Uterus (tissue), 4 donors: ENCODE measurements at places on chromosomes 2 and 18. TPM values are rescaled to one million over a fixed set of nuclear protein-coding genes. Genes with fewer than 3 reads are reported as not detected.

Gene OTX1
- not detected for total RNA-seq

GRCh38 chr2:102261467-102262135 is 49.8 kb upstream of the IL1RL1 start:
- no peak for DNase-seq
- H3K27me3 ChIP-seq, result no peaks in the 10 kb centered on the region
- no peak overlapping the region for H3K27ac ChIP-seq
- H3K4me1 ChIP-seq, result no peaks in the 10 kb centered on the region
- no peaks in the 10 kb centered on the region for H3K36me3 ChIP-seq

- H3K36me3 ChIP-seq, result no peaks in the 10 kb centered on the region
- H3K4me3 ChIP-seq, result no peak overlapping the region
- no peaks in the 10 kb centered on the region for H3K27me3 ChIP-seq
- peaks cover 13% of the 10 kb centered on the region for H3K4me1 ChIP-seq
- H3K27ac ChIP-seq, result peak overlapping the region; percentile 78
- DNase-seq, result no peak
Measured at GRCh38 chr18:77208964-77209363, 40.7 kb upstream of the GALR1 start.

Gene C18orf54
- total RNA-seq, result 4.8 TPM

GRCh38 chr18:79945118-79946042 is 6.1 kb downstream of the SLC66A2 start:
- H3K4me1 ChIP-seq, result peaks cover 8% of the 10 kb centered on the region
- no peak for DNase-seq
- H3K27me3 ChIP-seq, result no peaks in the 10 kb centered on the region
- no peaks in the 10 kb centered on the region for H3K36me3 ChIP-seq
- H3K4me3 ChIP-seq, result no peak overlapping the region

Gene IL36G
- not detected for total RNA-seq

GRCh38 chr2:79129260-79129659 is 9.0 kb downstream of the REG1A start:
- no peak overlapping the region for H3K4me3 ChIP-seq
- no peaks in the 10 kb centered on the region for H3K36me3 ChIP-seq
- no peak for DNase-seq
- H3K27me3 ChIP-seq, result no peaks in the 10 kb centered on the region
- H3K27ac ChIP-seq, result no peak overlapping the region

GRCh38 chr2:73255907-73256617 is 22.0 kb downstream of the CCT7 start:
- H3K4me3 ChIP-seq, result no peak overlapping the region
- no peak overlapping the region for H3K27ac ChIP-seq
- no peaks in the 10 kb centered on the region for H3K36me3 ChIP-seq

DNA sequence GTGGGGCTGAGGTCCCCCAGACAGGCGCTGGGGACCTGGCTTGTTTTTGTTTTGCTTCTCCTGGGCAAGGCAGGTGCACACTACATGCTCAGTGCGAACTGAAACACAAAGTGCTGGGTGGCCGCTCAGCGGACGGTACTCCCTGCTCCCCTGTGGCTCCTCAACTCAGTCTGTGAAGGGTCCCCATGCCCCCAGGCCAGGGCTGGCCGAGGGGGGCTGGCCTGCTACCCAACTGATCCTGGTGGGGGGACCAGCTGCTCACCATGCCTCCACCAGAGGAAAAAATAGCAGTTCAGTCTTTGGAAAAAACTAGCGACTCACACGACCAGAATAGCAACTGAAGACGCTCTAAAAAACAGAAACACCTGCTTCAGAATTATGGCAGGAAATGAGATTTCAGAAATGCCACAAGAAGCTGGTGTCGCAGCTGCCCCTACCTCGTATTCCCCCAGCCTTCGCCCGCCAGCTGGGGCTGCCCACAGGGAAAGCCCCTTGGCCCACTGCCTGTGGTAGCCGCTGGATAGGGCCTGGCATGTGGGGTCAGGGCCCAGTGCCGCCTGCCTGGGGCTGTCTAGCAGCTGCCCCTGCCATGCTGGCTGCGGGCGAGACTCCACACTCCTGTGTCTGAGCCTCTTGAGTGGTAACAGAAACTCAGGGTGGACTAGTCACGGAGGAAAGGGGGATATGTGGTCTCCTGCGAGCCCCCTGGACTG is 43.7 kb downstream of the MEX3C start:
- no peak for DNase-seq
- H3K27ac ChIP-seq, result no peak overlapping the region
- H3K27me3 ChIP-seq, result no peaks in the 10 kb centered on the region
- no peaks in the 10 kb centered on the region for H3K4me1 ChIP-seq
- no peak overlapping the region for H3K4me3 ChIP-seq

GRCh38 chr18:32401621-32402020 is 69.1 kb downstream of the GAREM1 start:
- H3K36me3 ChIP-seq, result no peaks in the 10 kb centered on the region
- no peak overlapping the region for H3K4me3 ChIP-seq
- no peak overlapping the region for H3K27ac ChIP-seq
- H3K27me3 ChIP-seq, result no peaks in the 10 kb centered on the region
- no peak for DNase-seq

Gene PRADC1
- total RNA-seq, result 8.2 TPM

GRCh38 chr2:158138255-158138654 is 36.6 kb downstream of the UPP2 start:
- H3K27me3 ChIP-seq, result no peaks in the 10 kb centered on the region
- H3K36me3 ChIP-seq, result no peaks in the 10 kb centered on the region
- H3K27ac ChIP-seq, result no peak overlapping the region
- H3K4me3 ChIP-seq, result no peak overlapping the region
- H3K4me1 ChIP-seq, result no peaks in the 10 kb centered on the region

DNA sequence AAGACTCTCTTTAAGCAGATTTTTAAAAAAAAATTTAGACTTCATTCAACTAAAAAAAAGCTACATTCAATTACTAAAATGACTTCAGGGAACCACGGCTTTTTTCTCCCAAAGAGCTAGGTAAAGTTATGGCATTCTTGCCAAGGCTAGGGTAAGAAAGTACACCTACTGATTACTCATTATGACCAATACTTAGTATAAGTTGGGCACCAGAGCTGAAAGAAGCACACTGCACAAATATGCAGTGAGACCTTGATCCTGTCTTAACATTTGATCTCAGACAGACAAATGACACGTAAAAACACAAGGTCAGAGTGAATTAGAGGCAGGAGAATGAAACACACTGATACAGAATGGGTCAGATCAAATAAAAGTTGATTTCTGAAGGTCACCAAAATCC is 88.7 kb downstream of the THADA start:
- no peaks in the 10 kb centered on the region for H3K4me1 ChIP-seq
- no peak overlapping the region for H3K4me3 ChIP-seq
- no peak overlapping the region for H3K27ac ChIP-seq
- DNase-seq, result no peak
- no peaks in the 10 kb centered on the region for H3K36me3 ChIP-seq

DNA sequence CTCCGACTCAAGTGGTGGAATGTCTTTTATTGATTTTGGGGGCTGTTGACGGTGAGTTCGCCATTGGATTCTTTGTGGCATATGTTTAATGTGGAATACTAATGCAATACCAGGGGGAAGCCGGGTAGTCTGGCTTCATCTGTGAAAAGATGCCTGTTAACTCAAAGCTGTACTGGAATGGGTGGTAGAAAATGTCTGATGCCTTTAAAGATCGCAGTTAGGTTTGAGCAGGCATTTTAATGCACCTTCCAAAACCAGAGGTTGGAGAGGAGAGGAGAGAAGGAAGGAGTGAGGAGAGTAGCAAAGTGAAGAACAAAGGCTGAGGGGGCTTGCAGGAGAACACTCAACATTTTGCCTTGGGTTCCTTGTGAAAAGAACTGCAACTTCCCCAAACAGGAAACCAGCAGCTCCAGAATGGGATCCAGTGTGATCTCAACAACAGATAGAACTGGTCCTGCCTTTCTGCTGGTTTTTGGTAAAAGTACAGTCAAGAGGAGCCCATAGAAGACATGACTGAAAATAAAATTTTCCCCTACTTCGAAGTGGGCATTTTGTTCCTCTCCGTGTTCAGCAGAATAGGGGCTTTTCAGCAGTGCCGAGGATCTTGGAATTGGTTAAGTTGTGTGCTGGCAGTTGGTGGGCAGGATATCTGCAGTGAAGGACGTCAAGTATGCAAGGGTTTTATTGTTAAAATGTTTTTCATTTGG is 1.5 kb downstream of the ZNF532 start:
- no peak overlapping the region for H3K4me3 ChIP-seq
- H3K27ac ChIP-seq, result peak overlapping the region; percentile 95
- no peaks in the 10 kb centered on the region for H3K36me3 ChIP-seq
- no peak for DNase-seq
- no peaks in the 10 kb centered on the region for H3K27me3 ChIP-seq

Gene KIF1A
- 12.9 TPM for total RNA-seq

DNA sequence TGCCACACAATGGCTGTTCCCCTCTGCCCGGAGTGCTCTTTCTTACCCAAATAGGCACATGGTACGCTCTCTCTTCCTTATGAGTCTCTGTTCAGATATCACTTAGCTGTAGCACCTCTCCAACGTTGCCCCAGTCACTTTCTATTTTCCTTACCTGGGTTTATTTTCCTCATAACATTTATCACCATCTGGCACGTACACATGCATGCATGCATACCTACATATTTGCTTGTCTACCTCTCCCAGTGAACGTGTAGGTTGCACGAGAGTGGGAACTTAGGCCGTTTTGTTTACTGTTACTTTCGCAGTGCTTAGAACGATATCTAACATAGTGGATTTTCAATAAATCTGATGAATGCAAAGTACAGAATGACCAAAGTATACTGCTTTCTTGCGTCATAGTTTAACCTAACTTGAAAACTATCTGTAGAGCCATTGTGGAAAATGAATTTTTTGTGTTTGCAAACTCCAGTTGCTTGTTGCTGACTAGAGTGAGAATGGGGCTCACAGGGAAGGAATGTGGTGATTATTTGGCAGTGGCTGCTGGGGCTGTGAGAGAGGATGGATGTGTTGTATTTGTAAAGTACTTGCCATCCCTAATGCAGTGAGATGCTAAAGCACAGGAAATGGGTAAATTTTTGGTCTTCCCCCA is 47.1 kb downstream of the ACSL3 start:
- peaks cover 4% of the 10 kb centered on the region for H3K4me1 ChIP-seq
- no peaks in the 10 kb centered on the region for H3K27me3 ChIP-seq
- H3K36me3 ChIP-seq, result no peaks in the 10 kb centered on the region
- no peak for DNase-seq

Gene MBD1
- 64.2 TPM for total RNA-seq

- DNase-seq, result peak; percentile 84
- no peaks in the 10 kb centered on the region for H3K27me3 ChIP-seq
- peak overlapping the region; percentile 91 for H3K27ac ChIP-seq
- no peaks in the 10 kb centered on the region for H3K36me3 ChIP-seq
- peaks cover 35% of the 10 kb centered on the region for H3K4me1 ChIP-seq
Measured at GRCh38 chr2:41963661-41964525, 83.9 kb upstream of the PKDCC start.

Gene AP1S3
- 2.0 TPM for total RNA-seq

Gene TAF4B
- 16.1 TPM for total RNA-seq

DNA sequence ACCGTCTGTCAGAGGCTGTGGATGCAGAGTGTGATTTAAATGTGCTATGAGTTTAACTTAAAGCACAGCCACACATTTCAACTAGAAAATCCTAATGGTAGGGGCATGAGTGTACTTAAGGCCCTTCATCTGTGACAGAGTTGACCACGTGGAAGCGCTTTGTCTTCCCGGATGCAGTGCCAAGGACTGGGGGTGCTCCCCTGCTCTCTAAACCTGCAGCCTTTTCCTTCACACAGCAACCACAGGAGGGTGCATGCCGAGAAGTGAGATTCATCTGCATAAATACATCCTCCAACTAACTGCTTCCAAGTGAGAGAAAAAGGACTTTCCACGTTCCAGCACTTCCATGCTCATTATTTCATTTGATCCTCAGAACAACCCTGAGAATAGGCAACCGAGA is 149.6 kb downstream of the MYT1L start:
- H3K4me3 ChIP-seq, result no peak overlapping the region
- H3K4me1 ChIP-seq, result no peaks in the 10 kb centered on the region
- no peak overlapping the region for H3K27ac ChIP-seq
- no peaks in the 10 kb centered on the region for H3K36me3 ChIP-seq
- DNase-seq, result no peak

- no peak overlapping the region for H3K4me3 ChIP-seq
- H3K4me1 ChIP-seq, result no peaks in the 10 kb centered on the region
- H3K27ac ChIP-seq, result no peak overlapping the region
- no peak for DNase-seq
- H3K27me3 ChIP-seq, result no peaks in the 10 kb centered on the region
- H3K36me3 ChIP-seq, result no peaks in the 10 kb centered on the region
Measured at GRCh38 chr18:51251625-51252024, 54.1 kb upstream of the MEX3C start.

- no peak overlapping the region for H3K27ac ChIP-seq
- H3K27me3 ChIP-seq, result no peaks in the 10 kb centered on the region
- H3K4me1 ChIP-seq, result no peaks in the 10 kb centered on the region
- no peaks in the 10 kb centered on the region for H3K36me3 ChIP-seq
Measured at GRCh38 chr2:158979772-158980171, 11.3 kb downstream of the TANC1 start.

DNA sequence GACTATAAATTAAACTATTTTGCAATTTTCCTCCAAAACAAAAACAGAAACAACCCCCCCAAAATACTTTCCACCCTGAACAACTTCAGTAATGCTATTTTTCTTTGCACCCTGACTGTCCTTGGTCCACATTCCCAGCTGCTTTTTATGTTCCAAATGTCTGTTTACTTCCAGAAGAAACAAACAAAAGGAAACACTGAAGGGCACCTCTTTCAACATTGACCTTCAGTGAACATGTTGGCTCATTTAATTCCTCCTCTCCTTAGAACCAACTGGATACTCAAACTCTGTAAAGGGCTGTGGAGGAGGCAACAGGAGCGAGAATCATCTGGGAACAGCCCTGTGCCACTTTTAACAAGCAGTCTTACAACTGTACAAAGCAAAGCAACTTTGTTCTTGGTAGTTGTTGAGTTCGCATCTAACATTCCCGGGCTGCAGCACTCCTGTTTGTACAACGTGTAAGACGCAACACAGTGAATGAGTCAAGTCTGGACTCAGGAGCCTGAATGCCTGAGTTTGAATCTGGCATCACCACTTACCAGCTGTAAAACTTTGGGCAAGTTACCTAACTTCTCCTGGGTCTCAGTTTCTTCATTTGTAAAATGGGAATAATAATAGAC is 111.4 kb upstream of the GATA6 start:
- H3K36me3 ChIP-seq, result no peaks in the 10 kb centered on the region
- H3K4me3 ChIP-seq, result no peak overlapping the region

DNA sequence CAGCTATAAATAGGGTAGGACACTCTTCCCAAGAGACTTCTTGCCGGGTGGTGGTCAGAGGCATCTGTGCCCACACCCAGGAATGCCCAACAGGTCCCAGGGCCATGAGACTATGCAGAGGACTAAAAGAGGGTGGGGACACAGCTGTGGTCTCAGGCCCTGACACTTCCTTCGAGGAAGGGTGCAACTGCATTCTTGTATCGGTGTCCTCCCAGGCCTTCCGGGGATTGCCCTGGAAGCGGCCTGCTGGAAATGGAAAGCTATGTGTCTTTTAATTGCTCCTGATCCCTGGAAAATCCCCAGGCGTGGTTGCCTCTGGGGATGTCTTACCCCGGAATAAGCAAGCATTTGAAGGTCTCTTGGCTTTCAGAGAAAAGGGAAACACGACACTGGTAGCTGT is 176.7 kb downstream of the SOX11 start:
- no peaks in the 10 kb centered on the region for H3K36me3 ChIP-seq
- no peak overlapping the region for H3K4me3 ChIP-seq
- H3K4me1 ChIP-seq, result no peaks in the 10 kb centered on the region
- no peak for DNase-seq
- no peaks in the 10 kb centered on the region for H3K27me3 ChIP-seq

GRCh38 chr2:239960929-239961661 is 64.0 kb downstream of the NDUFA10 start:
- DNase-seq, result no peak
- H3K36me3 ChIP-seq, result no peaks in the 10 kb centered on the region
- H3K4me3 ChIP-seq, result no peak overlapping the region
- H3K27me3 ChIP-seq, result no peaks in the 10 kb centered on the region
